ENCODE measurements at places on chromosomes 3 and 15.

GRCh38 chr3:110583373-110583935 is 488.2 kb upstream of the NECTIN3 start:
- DNase-seq: no peak

- DNase-seq: no peak
Measured at GRCh38 chr15:80099241-80099640, 39.8 kb downstream of the ZFAND6 start.

GRCh38 chr3:138549179-138549977 is 44.7 kb downstream of the CEP70 start:
- no peak for DNase-seq

DNA sequence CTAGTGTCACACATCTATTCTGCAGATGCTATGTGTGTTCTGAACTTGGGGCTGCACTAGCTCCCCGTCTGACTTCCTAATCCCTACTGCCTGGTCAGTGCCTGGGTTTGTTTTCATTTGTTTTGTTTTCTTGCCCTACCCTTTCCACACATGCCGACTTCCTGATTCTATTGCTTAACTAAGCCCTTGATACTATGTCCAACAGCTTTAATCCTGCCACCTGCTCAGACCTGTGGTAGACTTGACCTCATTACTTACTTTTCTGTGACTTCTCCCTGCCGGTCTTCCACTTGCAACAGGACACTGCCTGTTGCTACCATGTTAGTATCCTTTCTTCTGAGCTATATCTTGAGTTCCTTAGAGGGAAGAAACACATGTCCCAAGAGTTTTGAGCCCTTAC is 39.3 kb upstream of the CEMIP start:
- peak; percentile 34 for DNase-seq

- DNase-seq: no peak
Measured at GRCh38 chr3:115111632-115112031, 35.5 kb downstream of the ZBTB20 start.

DNA sequence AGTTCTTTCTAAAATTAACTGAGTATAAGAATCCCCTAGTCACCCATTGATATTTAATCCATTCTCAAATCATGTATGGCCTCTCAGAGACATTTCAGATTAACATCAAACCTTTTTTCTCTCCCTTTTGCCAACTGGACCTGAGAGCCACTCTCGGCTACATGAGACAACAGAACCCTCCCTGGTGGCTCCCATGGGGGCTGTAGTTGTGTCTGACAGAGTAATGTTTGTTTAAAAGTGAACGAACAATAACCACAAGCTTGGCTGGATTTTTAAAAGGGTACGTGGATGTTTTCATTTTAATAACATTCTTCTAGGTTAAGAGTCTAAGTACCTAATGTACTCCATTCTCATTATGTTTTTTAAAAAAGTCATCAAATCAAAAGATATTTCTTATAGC is 37.1 kb downstream of the P3H2 start:
- no peak for DNase-seq

- no peak for DNase-seq
Measured at GRCh38 chr3:55725681-55726500, 238.8 kb upstream of the WNT5A start.

- DNase-seq: no peak
Measured at GRCh38 chr3:126269354-126269753, 87.9 kb downstream of the KLF15 start.

DNA sequence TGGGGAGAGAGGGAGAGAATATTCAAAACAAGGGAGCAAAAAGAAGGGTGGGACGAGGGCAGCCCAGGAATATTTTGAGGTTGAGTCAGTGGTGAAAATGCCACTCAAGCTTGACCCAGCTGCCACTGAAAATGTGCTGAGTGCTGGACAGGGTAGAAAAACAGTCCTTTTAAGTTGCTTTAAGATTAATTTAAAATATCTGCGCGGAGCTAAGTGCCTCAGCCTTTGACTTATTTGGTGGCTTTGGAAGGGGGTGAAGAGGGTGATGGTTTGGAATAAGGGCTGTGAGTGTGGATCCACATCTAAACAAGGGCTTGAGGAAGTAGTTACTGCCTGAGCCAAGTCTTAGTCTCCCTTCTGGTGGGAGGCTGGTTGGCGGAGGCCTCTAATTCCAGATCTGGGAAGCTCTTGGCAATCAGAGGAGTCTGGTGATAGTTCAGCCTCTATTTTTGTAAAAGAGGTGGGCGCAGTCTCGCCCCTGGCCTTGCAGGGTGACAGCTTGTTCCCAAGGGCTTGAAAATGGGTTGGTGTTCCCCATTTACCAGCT is 280.8 kb upstream of the ROPN1 start:
- no peak for DNase-seq

DNA sequence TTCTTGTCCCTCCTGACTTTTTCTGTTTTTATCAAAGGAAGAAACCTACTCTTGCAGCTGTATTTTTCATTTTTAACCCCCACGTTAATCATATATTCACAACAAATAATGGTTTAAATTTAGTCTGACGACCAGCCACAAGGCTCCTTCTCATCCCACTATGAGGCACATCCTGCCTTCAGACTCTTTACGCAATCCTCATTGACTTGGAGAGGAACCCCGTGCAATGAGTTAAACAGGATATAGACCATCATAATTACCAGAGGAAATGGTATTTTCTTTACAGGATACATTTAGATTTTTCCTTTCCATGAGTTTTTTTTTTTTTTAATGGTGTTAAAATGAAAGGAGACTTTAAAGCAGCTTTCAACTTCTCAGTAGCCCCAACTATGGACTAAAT is 68.5 kb downstream of the WWTR1 start:
- no peak for DNase-seq

Measured in WERI-Rb-1 (cell line).